ENCODE measurements at places on chromosomes 11 and 22.

DNA sequence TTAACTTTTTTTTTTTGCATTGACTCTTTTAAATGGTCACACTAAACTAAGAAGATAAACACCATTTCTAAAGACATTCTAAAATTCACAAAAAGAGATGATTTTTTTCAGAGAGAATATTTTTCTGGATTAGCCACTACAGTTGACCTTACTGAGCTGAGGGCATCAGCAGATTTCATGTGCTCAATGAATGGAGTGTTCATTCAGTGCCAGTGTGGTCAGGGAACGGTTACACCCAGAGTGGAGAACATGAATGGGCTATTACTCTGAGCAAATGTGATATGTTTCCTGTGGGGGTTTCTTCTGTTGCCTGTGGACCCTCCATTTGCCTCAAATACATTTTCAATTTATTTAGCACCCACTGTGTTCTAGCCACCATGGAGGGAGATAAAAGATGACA, 19.1 kb downstream of the PKNOX2 start:
- no peak for DNase-seq

- no peak for DNase-seq
Observed at GRCh38 chr11:102252339-102252891, 64.9 kb upstream of the BIRC3 start.

DNA sequence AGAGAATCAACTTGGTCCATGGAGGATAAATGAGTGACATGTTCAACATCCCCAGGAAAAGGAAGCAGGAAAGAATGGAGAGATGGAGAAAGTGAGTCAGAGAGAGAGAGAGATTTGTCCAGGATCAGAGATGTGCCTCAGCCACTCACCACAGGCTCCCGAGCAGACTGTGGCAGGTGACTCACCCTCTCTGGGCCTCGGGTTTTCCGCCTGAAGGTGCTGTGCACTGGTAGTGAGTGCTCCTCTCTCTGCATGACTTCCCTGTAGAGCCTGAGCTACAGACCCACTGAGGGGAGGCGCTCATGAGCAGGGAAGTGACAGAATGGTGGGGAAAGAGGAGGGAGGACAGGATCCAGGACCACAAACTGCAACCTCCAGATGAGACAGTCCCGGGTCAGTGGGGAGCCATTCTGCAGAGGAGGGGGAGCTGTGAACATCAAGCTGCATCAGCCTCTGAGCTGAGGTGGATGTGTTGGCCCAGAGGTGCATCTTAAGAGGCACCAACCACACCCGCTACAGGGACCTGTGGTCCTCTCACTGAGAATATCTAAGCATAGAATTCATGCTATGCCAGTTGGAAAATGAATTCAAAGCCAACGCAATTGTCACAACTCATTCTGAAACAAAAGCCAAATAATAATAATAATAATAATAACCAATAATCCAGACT, 433.4 kb downstream of the BRD1 start:
- no peak for DNase-seq

GRCh38 chr22:44225091-44225689, 44.5 kb downstream of the PARVG start:
- DNase-seq: no peak

- no peak for DNase-seq
Observed at GRCh38 chr11:30893318-30893717, 307.2 kb upstream of the MPPED2 start.

DNA sequence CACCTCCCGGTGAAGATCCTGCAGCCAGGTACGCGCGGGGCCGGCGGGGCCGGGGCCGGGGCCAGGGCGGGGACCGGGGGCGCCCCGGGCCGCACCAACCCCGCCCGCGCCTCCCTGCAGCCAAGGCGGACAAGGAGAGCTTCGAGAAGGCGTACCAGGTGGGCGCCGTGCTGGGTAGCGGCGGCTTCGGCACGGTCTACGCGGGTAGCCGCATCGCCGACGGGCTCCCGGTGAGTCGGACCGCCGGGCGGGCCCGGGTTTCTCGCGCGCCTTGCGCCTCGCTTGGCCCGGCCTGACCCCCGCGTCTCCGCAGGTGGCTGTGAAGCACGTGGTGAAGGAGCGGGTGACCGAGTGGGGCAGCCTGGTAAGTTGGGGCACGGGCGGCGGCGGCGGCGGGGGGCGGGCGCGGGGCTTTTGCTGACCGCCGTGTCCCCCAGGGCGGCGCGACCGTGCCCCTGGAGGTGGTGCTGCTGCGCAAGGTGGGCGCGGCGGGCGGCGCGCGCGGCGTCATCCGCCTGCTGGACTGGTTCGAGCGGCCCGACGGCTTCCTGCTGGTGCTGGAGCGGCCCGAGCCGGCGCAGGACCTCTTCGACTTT, 531 bp downstream of the PIM3 start:
- DNase-seq: no peak

Measured in NCI-H2171 treated with DMSO at 0.1 percent for 48 hours (cell line).